ENCODE measurements at places on chromosomes 6 and 20.

GRCh38 chr6:113960795-113961194, 10.2 kb downstream of the HDAC2 start:
- no peak for DNase-seq

DNA sequence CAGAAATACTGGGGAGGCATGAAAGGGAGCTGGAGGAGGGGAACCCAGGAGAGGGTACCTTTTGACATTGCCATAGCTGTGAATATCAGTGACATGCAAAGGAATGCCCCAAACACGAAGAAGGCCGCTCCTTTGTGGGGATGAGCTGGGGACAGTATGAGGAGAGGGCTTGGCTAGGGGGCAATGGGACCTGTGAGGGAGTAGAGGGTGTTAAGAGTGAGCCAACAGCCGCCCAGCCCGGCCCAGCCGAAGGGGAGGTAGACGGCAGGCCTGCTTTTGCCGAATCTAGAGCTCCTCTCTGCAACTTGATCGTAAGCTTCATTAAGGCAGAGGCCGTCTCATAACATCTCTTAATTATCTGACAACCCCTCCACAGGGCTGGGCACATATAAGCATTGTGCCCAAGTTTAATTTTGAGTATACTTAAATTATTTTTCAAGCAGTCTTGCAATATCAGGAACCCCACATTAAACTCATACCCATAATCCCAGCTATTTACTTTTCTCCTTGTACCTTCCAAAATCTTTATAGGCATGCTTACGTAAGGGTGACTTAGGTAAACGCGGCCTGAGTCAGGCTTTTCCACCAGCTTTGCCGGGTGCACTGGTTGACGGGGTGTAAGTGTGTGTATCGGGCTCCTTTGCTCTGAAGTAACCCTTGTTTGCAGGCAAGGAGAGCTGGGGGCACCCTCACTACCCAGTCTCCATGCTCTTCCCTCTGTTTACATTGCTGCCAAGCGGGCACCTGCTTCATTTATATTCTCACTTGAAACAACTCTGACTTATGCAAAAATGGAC, 24.9 kb upstream of the VEGFA start:
- DNase-seq = no peak

GRCh38 chr6:127858727-127859391, 42.0 kb downstream of the THEMIS start:
- DNase-seq = no peak

- no peak for DNase-seq
These were observed 7.3 kb upstream of the GPR63 start for GRCh38 chr6:96844530-96844929.

- DNase-seq = no peak
These were observed 496 bp downstream of the TMEM242 start for GRCh38 chr6:157322792-157323254.

GRCh38 chr20:24163506-24163905, 174.9 kb upstream of the GGTLC1 start:
- DNase-seq = no peak

GRCh38 chr20:54015496-54015895, 54.9 kb downstream of the BCAS1 start:
- DNase-seq = no peak

- no peak for DNase-seq
These were observed 501.5 kb upstream of the FLRT3 start for GRCh38 chr20:14838663-14839628.

DNA sequence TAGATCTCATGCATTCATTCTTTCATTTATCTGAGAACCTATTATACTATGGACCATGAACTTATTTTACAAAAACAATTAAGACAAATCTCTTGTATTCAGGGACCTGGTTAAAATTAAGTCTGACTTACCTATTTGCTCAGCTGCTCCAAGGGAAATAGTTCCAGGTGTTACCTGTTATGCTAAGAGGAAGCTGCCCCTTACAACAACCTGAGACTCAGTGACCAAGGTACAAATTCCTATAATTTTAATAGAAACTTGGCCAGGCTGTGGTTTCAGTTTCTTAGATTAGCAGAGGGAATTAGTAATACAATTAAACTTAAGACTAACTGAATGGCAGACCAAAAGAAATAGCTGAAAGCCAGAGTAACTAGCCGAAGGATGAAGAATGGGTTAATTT, 48.2 kb upstream of the GMPR start:
- DNase-seq = no peak

DNA sequence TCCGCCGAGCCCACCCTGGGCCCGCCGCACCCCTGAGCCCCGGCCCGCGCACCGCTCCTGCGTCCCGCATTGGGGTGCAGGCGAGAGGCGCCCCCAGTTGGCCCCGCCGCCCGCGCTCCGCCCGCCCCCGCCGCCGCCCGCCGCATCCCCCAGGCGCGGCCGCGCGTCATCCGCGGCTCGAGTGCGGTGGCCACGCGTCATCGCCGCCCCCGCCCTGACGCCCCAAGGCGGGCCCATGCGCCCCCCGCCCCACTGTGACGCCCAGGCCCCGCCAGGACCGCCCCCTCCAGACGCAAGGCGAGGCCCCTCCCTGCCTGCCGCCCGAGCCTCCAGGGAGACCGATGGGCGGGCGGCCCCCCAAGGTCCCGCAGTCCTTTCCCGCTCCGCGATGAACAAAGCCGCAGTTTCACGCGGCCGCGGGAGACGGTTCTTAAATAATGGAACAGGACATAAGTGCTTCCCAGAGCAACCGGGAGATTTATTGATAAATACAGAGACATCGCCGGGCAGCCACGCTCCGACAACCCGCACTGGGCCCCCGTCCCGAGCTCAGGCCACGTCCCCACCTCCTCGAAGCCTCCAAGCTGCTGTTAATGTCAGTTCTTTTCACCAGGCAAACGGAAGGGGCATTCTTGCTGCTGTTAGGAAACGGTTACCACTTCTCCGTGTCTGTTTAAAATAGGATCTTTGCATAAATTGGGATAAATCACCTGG, at the start of gene ANKRD60:
Gene ANKRD60, minus strand, starts transcription at position 170 of the 714 bp plus-strand sequence. Its CDS starts 0 bp downstream, at position 170.
- DNase-seq = peak; percentile 19

GRCh38 chr6:139903411-139904157, 529.1 kb upstream of the CITED2 start:
- no peak for DNase-seq

GRCh38 chr6:141463237-141463977, 669.3 kb upstream of the GJE1 start:
- no peak for DNase-seq

DNA sequence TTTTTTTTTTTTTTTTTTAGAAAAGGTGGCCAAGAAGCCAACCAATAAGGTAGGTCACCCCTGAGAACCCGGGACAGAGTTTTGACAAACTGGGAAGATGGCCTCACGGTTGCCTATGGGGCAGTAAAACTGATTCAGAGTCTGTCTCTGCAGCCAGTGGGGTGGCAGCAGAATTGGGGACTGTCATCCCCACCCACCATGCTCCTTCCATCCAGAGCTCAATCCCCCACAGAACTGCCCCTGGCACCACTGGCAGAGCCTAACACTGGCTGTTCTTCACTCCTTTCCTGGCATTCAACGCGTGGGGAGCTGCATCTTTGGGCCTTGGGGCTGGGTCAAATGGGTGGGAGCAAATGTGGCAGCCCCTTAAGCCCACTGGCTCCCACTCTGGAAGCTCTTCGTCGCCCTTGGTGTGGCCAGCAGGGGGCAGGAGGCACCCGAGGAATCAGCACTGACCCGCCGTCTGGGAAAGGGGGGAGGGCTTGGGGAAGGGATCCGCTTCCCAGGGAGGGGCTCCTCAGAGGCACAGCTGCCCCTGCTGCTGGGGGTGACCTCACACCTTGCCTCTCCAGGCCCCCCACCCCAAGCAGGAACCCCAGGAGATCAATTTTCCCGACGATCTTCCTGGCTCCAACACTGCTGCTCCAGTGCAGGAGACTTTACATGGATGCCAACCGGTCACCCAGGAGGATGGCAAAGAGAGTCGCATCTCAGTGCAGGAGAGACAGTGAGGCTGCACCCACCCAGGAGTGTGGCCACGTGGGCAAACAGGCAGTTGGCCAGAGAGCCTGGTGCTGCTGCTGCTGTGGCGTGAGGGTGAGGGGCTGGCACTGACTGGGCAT, 10.4 kb downstream of the CD40 start:
- no peak for DNase-seq

DNA sequence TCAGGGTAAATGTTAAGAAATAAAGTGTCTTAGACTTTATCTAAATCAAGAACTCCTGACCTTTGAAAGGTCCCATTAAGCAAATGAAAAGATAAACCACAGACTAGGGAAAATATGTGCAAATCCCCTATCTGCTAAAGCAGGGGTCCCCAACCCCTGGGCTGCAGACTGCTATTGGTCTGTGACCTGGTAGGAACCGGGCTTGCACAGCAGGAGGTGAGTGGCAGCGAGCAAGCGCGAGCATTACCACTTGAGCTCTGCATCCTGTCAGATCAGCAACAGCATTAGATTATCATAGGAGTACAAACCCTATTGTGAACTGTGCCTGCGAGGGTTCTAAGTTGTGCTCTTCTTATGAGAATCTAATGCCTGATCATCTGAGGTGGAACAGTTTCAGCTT, 42.4 kb downstream of the LCA5 start:
- DNase-seq = no peak

DNA sequence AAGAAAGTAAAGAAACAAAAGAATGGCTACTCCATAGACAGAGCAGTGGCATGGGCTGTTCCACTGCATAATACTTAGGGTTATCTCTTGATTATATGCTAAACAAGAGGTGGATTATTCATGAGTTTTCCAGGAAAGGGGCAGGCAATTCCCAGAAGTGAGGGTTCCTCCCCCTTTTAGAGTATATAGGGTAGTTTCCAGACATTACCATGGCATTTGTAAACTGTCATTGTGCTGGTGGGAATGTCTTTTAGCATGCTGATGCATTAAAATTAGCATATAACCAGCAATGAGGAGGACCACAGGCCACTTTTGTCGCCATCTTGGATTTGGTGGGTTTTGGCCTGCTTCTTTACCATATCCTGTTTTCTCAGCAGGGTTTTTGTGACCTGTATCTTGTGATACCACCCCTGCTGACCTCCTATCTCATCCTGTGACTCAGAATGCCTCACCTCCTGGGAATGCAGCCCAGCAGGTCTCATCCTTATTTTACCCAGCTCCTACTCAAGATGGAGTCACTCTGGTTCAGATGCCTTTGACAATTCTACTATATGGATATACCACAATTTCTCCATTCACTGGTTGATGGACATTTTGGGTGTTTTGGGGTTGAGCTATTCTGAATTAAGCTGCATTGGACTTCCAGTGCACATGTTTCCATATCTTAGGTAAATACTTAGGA, 280.6 kb downstream of the FARS2 start:
- no peak for DNase-seq

GRCh38 chr6:74066168-74066871, 370.3 kb downstream of the CD109 start:
- no peak for DNase-seq

- no peak for DNase-seq
These were observed 894 bp downstream of the PYGB start for GRCh38 chr20:25248786-25249172.

GRCh38 chr6:152368751-152369624, 268.2 kb downstream of the SYNE1 start:
- no peak for DNase-seq

DNA sequence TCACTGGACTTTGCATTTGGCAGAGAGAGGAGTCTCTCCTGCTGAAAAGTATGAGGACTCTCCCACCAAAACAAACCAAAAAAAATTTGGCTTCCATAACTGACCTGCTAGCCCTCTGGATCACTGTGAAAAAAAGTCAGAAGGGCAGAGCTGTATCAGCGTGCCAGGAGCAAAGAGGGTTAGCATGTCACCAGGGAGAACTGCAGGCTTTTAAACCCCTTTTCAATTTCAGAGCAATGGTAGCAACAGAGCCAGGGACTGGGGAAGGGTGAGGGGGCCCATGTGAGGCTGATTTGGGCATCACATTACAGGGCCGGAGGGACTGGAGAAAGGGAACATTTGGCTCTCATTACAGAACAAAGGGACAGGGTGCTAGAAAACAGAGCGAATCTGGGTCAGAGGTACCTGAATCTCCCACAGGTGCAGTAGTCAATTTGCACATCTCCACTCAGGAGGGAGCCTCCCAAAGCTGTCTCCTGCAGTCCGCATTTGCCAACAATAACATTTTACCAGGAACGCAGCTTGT, 185.7 kb upstream of the EYA4 start:
- DNase-seq = no peak

DNA sequence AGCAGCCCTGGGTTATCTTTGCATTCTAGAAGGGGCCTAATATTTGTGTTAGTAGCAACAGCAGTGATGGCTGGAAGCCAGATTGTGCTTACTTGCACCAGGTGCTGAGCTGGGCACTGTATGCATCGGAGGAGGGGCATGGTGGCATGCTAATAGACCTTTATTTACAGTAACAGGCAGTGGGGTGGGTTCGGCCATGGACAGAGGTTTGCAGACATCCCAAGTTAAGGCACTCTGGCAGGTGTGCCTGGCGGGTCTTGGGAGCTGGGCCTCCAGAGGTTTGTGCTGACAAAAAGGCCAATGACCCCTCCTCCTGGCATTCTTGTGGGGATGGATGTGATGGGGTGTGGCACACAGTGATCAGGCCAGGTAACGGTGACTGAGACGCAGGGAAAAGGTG, 39.0 kb upstream of the CD93 start:
- DNase-seq = no peak

- DNase-seq = no peak
These were observed 18.3 kb downstream of the HMGN4 start for GRCh38 chr6:26556263-26557070.

GRCh38 chr20:42610070-42610469, 579.6 kb downstream of the PTPRT start:
- no peak for DNase-seq

GRCh38 chr6:157893238-157893637, 70.2 kb downstream of the SNX9 start:
- peak; percentile 31 for DNase-seq

GRCh38 chr6:63371104-63371715, 51.4 kb upstream of the LGSN start:
- DNase-seq = no peak

GRCh38 chr20:38805958-38806854, 709 bp downstream of the PPP1R16B start:
- peak; percentile 8 for DNase-seq

- DNase-seq = no peak
These were observed 180.9 kb downstream of the KIF16B start for GRCh38 chr20:16392346-16392745.

DNA sequence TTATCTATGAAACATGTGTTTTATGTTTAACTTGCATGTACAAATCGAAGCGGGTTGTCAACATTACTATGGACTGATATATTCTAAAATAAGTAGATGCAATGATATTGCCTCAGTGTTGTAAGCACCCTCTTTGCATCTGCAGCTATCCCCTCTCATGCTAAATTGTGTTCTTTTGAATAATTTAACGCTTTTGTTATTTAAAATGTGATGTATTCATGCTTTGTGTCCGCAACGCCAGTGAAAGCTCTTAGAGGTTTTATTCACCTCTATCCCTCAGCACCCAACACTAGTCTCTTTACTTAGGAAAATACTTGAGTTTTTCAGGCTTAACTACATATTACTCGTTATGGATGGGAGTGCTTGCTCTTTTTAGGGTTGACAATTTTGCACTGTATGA, 173.7 kb upstream of the ID4 start:
- DNase-seq = no peak
